ENCODE measurements at places on chromosomes 6 and 20. TPM values are rescaled to one million over a fixed set of nuclear protein-coding genes. Genes with fewer than 3 reads are reported as not detected.

DNA sequence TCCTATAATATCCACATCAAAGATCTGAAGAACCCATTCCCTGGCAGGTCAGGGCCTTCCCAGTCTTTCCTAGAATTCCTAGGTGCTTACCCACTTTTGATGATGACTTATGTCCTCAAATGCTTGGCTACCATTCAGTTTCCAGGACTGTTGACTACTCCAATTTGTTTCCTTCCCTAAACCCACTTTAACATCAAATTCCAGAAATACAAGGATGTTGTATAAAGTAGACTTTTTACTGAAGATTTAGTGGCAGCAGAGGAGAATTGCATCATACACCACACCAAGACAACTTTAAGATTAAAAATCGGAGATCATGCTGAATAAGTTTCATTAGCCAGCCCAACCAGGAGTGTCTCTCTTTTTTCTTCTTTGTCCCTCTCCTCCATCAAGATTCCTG is 203.3 kb upstream of the LAMP5 start:
- no peaks in the 10 kb centered on the region for H3K36me3 ChIP-seq
- H3K27ac ChIP-seq: no peak overlapping the region
- no peak overlapping the region for H3K4me3 ChIP-seq
- H3K4me1 ChIP-seq: no peaks in the 10 kb centered on the region
- no peaks in the 10 kb centered on the region for H3K27me3 ChIP-seq

DNA sequence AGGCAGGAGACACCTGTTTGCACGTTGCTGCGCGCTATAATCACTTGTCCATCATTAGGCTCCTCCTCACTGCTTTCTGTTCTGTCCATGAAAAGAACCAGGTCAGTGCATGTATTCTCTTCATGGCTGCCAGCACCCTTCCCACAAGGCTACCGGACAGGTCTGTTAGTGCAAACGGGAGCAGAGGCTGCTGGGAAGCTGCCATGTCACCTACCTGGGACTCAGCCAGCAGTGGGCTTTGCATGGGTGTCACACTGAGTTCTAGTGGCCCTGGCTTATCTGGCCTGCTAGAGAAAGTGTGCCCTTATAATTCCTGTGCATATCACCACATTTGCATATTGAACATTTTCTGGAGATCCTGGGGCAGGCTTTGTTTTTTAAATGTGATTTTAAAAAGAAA is 24.8 kb downstream of the LYRM2 start:
- no peak overlapping the region for H3K4me3 ChIP-seq
- DNase-seq: no peak
- no peaks in the 10 kb centered on the region for H3K4me1 ChIP-seq
- no peak overlapping the region for H3K27ac ChIP-seq

DNA sequence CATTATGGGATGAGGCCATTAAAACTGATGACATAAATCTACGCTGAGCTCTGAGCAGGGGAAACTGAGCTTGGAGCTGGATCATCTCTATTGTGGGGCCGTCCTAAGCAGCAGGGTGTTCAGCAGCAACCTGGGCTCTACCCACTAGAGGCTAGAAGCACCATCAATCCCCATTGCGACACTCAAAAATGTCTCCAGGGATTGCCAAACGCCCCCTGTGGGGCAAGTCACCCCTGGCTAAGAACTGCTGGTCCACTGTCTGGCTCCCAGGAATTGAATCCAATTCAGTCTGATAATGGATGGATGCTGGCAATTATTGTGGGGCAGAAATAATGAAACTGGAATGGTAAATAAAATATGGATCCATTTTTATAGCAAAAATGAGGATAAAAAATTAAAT is 38.2 kb downstream of the PMEPA1 start:
- H3K27me3 ChIP-seq: no peaks in the 10 kb centered on the region
- H3K4me1 ChIP-seq: peaks cover 22% of the 10 kb centered on the region
- H3K27ac ChIP-seq: no peak overlapping the region
- H3K4me3 ChIP-seq: no peak overlapping the region
- no peak for DNase-seq

GRCh38 chr20:297098-297924 is at the start of gene ZCCHC3:
Gene ZCCHC3, plus strand, starts transcription at chr20:297570. Its CDS starts 17 bp downstream, at chr20:297587.
- H3K27ac ChIP-seq: peak within 1 kb of the TSS; percentile 99
- no peaks in the 10 kb centered on the region for H3K27me3 ChIP-seq
- H3K4me3 ChIP-seq: peak within 1 kb of the TSS; percentile 93

DNA sequence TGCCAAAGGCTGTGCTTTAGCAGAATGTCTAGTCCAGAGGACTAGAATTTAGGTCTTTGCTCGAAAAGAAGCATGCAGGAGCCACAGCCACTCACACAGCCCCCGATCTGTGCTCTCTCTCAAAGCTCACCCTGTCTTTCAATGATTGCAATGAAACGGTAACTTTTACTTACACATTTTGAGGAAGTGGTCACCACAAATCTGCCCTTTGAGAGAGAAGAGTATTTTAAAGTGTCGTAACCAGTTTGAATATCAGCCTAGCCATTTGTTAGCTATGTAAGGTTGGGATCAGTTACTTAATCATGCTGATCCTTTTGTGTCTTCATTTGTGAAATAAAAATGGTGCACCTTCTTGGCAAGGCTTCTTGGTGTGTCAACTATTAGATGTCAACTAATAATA is 209.0 kb downstream of the TFAP2A start:
- H3K4me3 ChIP-seq: no peak overlapping the region
- DNase-seq: no peak
- no peaks in the 10 kb centered on the region for H3K4me1 ChIP-seq

DNA sequence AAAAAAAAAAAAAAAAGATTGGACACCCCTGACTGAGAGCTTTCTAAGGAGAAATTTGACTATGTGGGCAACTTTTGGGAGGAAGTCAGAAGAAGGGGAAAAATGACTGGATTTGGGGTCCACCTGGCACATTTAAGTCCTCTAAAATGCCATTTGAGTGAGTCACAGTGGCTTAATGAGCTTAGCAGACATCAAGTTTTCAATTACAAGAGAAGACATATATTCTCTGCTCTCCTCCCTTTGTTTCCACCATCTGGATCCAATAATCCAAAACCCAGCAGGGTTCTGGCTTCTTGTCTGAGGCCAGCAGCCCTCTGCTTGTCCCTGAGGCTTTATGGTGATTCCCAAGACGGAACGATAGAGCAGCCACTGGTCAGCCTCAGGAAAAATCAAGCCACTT is 6.9 kb downstream of the PI3 start:
- H3K27me3 ChIP-seq: no peaks in the 10 kb centered on the region
- H3K4me1 ChIP-seq: no peaks in the 10 kb centered on the region
- H3K27ac ChIP-seq: no peak overlapping the region

- H3K4me3 ChIP-seq: peak overlapping the region; percentile 70
- DNase-seq: no peak
- H3K36me3 ChIP-seq: peaks cover 42% of the 10 kb centered on the region
- peaks cover 56% of the 10 kb centered on the region for H3K4me1 ChIP-seq
These were observed 1.1 kb downstream of the CDC25B start for GRCh38 chr20:3797226-3797545.

DNA sequence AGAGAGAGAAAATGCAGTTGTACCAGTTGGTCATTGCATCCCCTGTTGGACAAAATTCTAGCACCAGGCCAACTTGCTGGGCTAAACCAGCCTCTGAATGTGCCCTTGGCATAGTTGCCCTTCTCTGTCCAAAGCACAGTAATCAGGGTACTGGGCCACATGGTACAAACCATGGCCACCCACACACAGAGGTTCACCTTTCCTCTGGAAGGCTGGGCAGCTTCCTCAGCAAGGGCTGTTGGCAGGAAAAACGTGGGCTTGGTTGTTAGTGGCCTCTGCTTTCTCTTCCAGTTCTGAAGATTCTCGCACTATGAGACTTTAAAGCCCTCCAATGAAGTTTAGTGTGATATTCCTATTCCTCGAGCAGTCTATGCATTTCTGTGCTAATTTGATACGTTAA is 706 bp downstream of the DDO start:
- peak overlapping the region; percentile 53 for H3K4me3 ChIP-seq
- H3K4me1 ChIP-seq: peaks cover 12% of the 10 kb centered on the region
- H3K27ac ChIP-seq: peak overlapping the region; percentile 77
- peak; percentile 73 for DNase-seq
- no peaks in the 10 kb centered on the region for H3K36me3 ChIP-seq

DNA sequence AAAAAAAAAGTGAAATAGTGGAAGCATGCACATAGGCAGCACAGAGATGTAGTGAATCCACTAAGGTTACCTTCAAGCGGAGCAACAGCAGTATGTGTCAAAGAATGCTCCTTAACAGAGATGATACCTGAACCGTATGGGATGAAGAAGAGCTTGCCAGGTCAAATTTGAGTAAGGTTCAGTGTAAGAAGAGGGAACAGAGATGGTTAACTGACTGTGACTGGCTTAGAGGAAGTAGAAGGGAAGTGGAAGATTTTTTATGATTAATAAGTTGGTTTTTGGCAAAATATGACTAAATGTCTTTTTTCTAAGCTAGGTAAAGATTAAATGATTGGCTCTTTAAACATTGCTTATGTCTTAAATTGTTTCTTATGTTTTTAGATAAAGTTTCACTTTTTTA is 52.6 kb upstream of the C20orf144 start:
- peaks cover 52% of the 10 kb centered on the region for H3K36me3 ChIP-seq
- H3K27ac ChIP-seq: no peak overlapping the region
- no peaks in the 10 kb centered on the region for H3K27me3 ChIP-seq
- no peaks in the 10 kb centered on the region for H3K4me1 ChIP-seq
- H3K4me3 ChIP-seq: no peak overlapping the region

DNA sequence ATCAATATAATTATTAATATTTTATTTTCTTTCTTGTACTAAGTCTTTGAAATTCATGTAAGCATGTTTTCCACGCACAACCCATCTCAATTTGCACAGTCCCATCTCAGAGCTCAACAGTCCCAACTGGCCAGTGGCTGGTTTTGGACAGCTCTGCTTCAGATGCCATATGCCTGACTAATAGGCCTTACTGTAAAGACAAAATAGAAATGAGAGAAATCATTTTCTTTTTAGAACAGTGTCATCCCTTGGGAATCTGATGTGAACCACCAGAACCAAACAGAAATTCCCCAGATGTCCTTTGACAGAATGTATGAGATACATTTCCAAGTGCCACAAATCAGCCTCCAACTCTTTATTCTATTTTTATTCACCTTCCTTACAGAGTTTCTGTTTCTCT is 338.9 kb downstream of the ESR1 start:
- H3K4me1 ChIP-seq: no peaks in the 10 kb centered on the region
- DNase-seq: no peak
- H3K36me3 ChIP-seq: peaks cover 98% of the 10 kb centered on the region
- no peak overlapping the region for H3K4me3 ChIP-seq
- no peaks in the 10 kb centered on the region for H3K27me3 ChIP-seq

- DNase-seq: no peak
- no peaks in the 10 kb centered on the region for H3K4me1 ChIP-seq
- no peak overlapping the region for H3K27ac ChIP-seq
These were observed 88.5 kb downstream of the PHACTR1 start for GRCh38 chr6:12804952-12805645.

GRCh38 chr20:47070176-47070575 is 175.5 kb downstream of the EYA2 start:
- no peak overlapping the region for H3K27ac ChIP-seq
- no peak for DNase-seq
- no peaks in the 10 kb centered on the region for H3K4me1 ChIP-seq
- H3K4me3 ChIP-seq: no peak overlapping the region

DNA sequence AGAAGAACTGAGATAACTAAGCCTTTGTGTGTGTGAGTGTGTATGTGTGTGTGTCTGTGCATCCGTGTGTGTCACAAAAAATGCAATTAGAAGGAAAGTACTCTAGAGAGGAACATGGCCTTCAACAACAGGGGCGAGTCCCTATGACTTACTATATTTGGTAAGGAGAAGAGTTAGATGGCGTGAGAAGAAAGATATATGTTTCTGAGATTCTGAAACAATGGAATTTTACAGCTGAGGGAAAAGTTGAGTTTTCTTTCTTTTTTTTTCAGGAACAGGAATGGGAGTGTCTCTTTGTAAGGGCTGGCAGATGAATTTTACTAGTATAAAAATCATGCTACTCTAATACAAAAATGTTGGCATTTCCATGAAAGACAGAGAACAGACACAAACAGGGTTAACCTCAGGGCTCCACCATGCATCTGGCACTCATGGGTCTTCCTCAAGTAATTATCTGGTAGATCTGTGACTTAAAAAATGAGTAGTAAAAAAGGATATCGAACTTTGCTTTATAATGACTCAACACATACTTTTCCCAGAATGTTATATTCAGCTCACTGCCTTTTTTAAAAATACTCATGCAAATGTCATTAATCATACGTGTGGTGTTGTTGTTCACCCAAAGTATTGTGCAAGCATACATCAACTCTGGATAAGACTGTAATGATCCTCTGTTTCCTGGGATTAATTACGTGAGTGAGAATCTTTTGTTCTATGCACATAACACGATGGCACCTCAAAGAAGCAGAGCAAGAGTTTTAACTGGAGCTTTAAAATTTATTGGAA is 12.8 kb upstream of the SASH1 start:
- H3K36me3 ChIP-seq: no peaks in the 10 kb centered on the region
- peaks cover 12% of the 10 kb centered on the region for H3K4me1 ChIP-seq
- no peak overlapping the region for H3K4me3 ChIP-seq
- H3K27ac ChIP-seq: no peak overlapping the region
- no peaks in the 10 kb centered on the region for H3K27me3 ChIP-seq
- no peak for DNase-seq

GRCh38 chr20:5524896-5525295 is 208.1 kb upstream of the PROKR2 start:
- no peak for DNase-seq
- H3K4me3 ChIP-seq: no peak overlapping the region
- peaks cover 7% of the 10 kb centered on the region for H3K4me1 ChIP-seq
- no peaks in the 10 kb centered on the region for H3K27me3 ChIP-seq
- H3K27ac ChIP-seq: no peak overlapping the region
- no peaks in the 10 kb centered on the region for H3K36me3 ChIP-seq

DNA sequence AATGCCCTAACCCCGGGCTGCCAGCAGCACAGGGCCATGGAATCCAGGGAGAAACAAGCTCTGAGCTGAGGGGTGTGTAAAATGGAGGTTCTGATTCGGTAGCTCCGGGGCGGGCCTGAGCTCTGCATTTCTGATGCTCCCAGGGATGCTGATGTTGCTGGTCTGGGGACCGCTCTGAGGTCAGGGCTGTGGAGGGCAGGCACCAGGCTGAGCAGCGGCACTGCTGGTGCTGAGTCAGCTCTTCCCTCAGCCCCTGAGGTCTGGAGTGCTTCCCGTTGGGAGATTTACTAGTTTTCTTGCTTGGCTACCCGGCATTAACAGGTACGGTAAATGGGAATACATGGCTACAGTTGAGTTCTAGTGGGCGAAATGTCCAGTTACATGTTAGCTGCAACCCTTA is 18.6 kb upstream of the CST3 start:
- no peaks in the 10 kb centered on the region for H3K36me3 ChIP-seq
- H3K27ac ChIP-seq: peak overlapping the region; percentile 65
- no peak overlapping the region for H3K4me3 ChIP-seq
- no peaks in the 10 kb centered on the region for H3K27me3 ChIP-seq
- H3K4me1 ChIP-seq: peaks cover 21% of the 10 kb centered on the region

The FNDC11 gene
- 0.32 TPM for total RNA-seq

The MRPS26 gene
- 32.0 TPM for total RNA-seq

The EYS gene
- total RNA-seq: not detected

The HLA-DPB1 gene
- 385 TPM for total RNA-seq

The TRIM10 gene
- total RNA-seq: not detected

The BNIP5 gene
- total RNA-seq: not detected

The HLA-DOA gene
- 25.2 TPM for total RNA-seq

The TGM3 gene
- not detected for total RNA-seq

The LEMD2 gene
- 61.5 TPM for total RNA-seq

The FITM2 gene
- total RNA-seq: 12.6 TPM

Data from upper lobe of right lung (tissue), 1 donor.